ENCODE measurements at places on chromosomes 1 and 21.

DNA sequence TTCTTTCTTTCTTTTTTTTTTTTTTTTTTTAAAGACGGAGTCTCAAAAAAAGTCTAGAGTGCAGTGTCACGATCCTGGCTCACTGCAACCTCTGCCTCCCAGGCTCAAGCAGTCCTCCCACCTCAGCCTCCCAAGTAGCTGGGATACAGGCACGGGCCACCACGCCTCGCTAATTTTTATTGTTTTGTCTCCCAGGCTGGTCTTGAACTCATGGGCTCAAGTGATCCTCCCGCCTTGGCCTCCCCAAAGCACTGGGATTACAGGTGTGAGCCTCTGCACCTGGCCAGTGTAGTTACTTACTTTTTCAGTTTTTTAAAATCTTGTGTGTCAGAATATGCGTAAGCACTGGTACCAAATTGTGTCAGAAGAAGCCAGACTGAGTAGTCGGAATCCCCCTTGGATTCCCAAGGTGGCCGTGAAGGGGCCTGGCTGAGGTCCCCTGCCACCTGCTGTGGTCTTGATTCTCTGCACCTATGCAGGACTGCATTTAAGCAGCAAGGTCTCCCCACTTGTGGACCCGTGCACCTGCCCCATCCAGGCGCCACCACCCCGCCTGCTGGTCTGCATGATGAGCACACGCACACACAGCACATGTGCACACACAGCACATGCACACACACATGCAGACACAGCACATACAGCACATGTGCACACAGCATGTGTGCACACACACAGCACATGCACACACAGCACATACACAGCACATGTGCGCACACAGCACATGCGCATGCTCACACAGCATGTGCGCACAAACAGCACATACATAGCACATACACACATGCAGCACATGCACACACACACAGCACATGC lies 47.5 kb downstream of the PCNT start:
- no peak for DNase-seq

- DNase-seq: no peak
These were observed 57.0 kb upstream of the TARBP1 start for GRCh38 chr1:234535763-234536515.

DNA sequence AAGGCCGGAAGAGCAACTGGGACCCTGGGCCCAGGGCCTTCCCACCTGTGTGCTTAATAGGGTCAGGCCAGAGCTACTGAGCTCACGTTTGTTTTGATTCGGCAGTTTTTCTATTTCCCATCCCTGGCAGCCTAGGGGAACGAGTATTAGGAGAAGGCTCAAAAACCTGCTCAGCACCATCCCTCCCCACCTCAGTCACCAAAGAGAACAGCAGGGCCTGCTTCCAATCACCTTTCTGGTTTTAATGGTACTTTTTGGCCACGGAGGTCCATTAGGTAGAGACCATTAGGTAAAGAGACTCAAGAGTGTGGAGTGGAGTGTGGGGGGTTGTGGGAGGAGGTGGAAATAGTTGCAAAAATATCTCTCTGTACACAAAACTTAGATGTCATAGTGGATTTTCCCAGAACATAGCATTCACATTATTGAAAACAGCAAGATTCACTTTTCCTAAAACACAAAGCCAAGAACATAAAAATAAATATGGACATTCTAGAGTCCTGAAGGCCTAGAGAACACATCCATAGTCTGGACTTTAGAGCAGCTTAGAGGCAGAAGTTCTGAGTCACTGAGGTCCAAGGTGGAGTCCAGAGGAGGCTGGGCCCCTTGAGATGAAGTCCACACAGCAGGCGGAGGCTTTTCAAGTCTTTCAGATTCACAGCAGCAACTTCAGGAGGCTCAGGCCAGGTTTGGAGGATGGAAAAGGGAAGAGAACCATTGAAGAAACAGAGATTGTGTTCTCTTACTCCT lies 19.5 kb downstream of the NUAK2 start:
- DNase-seq: no peak

- no peak for DNase-seq
These were observed 125.9 kb downstream of the RHOU start for GRCh38 chr1:228860911-228861831.

DNA sequence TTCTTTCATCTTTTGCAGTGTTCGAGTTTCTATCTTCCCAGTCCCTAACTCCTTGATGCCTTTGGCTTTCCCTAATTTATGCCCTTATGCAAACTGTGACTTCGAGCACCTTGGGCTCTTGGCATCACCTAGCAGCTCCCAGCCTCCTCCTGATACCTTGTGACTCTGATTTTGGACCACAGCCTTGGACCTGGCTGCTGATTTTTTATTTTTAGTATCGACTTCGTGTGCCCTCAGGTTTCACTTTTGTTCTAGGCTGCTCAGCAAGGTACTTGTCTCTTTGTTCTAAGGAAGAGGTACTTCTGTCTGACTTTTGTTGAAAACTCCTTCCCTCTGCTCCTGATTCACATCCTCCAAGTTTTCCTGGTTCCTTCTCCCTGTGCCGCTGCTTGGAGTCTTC lies 69.6 kb upstream of the KCNK1 start:
- DNase-seq: no peak

DNA sequence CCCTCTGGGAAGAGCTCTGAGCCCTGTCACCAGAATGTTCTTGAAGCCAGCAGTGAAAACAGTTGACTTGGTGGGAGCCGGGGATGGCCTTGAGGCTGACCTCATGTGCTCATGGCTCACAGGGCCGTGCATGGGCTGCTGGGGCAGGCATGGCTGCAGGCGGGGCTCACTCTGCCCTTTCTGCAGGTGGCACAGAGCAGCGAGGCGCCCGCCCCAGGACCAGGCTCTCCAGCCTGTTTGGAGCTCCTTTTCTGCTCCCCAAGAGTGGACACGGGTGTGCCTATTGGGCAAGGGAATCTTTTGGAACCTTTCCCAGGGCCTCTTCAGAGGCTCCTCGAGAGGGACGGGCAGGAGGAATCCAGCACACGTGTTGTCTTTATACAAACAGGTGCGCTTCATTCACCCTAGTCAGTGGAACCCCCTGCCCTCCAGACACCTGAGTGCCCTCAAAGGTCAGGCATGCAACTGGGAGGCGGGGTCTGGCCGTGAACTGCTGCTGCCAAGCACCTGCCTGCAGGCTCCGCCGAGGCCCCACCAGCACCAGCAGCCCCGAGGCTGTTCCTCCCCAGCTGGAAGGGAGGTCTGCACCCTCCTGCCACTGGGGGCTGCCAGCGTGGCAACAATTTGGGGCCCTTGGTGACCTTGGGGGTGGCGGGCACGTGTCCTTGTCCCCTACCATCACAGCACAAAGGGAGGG lies 2.6 kb upstream of the TTC34 start:
- no peak for DNase-seq

- no peak for DNase-seq
These were observed 84.2 kb downstream of the SPATA46 start for GRCh38 chr1:162292422-162292849.

DNA sequence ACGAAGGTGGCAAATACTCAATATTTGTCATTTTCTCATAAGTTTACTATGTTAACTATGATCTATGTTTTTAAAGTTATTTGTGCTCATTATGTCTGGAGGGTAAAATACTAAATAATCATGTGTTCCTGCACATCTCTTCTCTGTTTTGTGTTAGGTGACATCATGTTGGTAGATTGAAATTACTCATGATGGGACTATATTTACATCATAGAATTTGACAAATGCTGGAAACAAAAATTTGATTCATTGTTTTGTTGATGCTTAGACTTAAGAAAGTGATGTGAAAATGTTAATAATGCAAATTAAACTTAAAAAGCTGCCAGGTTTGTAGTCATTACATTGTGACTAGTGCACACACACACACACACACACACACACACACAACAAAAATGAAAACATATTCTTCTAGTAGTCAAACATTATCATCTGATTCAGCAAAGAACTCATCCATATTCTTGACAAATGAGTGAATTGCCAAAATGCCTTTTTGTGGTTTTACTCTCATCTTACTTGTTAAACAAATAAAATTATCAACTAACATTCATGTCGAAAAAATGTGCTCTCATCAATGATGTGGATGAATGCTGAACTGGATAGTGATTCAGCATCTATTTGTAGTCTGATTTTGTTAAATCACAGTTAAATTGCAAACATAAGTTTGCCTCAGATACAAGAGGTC lies 870.7 kb downstream of the BRINP3 start:
- DNase-seq: no peak

DNA sequence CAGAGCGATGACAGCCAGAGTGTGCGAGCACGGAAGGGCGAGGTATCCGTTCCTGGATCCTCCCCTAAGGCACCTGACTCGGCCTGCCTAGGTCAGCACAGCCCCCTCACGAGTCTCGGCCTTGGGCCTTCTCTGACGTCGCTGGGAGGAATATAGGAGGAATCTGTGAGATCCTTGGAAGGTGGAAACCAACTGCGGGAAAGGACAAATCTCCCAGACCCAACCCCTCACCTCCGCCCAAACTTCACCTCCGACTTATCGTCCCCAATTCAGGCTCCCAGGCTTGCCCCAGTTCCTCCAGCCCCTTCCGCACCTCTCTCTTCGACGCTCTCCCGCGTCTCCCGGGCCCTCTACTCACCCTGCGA lies 494 bp downstream of the APH1A start:
- peak; percentile 60 for DNase-seq

DNA sequence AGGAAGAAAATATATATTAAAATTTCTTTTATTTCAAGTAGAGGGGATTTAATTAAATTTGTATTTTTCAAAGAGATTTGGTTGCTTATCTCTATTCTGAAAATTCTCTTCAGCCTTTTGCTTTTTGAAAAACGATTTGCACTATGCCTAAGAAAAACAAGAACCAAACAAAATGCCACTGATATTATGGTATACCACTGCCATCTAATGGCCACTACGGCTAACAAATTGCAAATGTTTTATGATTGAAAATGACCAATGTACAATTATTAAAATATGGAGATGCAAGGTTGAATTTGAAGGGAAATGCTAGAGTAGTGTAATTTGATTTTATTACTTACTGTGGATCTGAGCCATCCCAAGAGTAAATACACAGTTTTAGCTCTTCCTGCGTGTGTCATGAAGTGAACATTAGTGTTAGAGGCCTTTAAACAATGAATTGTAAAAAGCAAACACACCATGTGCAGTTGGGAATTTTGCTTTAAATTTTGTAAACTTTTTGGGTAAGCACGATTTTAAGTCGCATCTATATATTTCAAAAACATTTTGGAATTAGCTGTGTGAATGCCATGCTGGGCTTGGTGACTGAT lies 137.4 kb upstream of the USP25 start:
- peak; percentile 55 for DNase-seq

DNA sequence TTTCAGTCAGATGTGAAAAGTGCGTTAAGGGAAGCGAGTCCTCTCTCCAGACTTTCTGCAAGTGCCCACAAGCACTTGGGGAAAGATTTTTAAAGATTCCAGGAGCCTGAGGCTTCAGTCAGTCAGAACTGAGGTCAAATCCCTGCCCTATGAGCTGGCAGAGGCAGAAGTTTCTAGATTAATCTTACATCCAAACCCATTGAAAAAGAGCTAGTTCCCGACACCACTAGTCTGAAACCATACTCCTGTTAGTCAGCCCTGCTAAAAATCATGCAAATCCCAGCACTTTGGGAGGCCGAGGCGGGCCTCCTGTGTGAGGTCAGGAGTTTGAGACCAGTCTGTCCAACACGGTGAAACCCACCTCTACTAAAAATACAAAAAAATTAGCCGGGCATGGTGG lies 21.0 kb downstream of the RSPH1 start:
- DNase-seq: no peak

- DNase-seq: no peak
These were observed 5.7 kb downstream of the S1PR1 start for GRCh38 chr1:101242324-101243050.

DNA sequence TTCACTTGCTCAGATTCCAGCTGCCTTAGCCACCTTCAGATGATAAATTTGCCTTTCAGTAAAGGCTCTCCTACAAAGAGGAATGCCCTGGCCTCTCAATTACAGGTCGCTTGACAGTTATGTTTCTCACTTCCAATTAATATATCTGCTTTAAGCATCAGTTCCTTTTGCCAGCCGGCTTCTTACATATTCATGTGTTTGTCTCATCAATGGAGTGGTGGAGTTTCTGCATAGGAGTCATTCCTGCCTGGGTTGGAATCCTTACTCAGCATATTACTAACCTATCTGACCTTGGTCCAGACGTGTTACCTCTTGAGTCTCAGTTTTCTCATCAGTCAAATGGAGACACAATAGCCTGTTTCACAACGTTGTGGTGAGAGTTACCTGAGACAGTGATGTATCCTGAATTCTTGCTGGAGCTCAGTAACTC lies 9.4 kb upstream of the SESN2 start:
- DNase-seq: no peak

- DNase-seq: peak; percentile 68
These were observed 581 bp downstream of the ETV3 start for GRCh38 chr1:157137408-157138219.

- DNase-seq: no peak
These were observed 86.8 kb upstream of the GCLM start for GRCh38 chr1:93995837-93996536.

DNA sequence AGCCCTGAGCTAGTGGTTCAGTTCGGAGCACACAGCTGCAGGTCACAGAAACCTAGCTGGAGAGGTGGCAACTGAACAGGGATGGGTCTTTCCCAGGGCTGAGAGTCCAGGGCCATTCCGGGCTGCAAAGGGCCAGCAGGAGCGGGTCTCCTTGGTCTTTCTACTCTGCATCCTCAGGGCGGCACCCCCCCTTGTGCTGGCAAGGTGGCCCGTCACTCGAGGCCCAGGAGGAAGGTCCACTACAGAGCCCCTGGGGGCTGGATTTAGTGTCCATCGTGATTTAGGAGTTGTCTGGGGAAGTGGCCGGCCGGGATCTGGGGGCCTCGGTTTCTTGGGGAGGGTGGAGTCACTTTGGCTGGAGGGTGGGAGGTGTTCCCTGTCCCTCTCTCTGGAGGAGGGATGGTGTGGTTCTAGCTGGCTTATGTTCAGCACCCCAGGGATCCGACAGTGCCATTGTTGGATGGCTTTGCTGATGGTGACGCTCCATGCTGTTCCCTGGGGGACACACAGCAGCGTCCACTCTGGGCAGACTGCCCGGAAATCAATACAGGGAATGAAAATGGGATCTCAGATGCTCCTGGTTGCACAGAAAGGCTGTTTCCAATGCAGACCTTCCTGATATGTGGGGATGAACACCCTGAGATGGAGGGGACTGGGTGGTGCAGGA lies 64.4 kb downstream of the UMODL1 start:
- DNase-seq: no peak

DNA sequence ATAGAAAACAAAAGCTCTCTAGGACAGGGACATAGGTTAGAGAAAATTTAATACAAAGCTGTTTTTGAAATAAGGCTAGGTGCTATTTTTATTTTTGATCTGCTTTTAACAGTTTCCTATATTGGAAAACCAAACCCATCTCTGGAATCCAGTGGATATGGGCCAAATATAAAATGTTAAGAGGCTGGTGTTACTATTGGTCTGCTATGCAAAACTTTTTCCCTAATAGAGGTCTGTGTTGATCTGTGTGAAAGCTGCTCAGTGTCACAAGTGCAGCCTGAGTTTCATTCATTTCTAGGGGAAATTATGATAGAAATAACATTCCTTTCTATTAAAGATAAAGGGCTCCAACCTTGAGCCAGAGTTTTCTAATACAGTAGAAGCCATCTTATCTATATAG lies 116.4 kb downstream of the OLFML2B start:
- DNase-seq: no peak

- no peak for DNase-seq
These were observed 74.9 kb upstream of the TMPRSS15 start for GRCh38 chr21:18478513-18478912.

GRCh38 chr1:226207048-226207447 lies 16.4 kb upstream of the MIXL1 start:
- no peak for DNase-seq

All from inflammatory macrophage treated with lipopolysaccharide for 4 hours (primary cell).